Dorsolateral prefrontal cortex (tissue), 122 donors: ENCODE measurements at places on chromosomes 7 and 10. TPM values are rescaled to one million over a fixed set of nuclear protein-coding genes. Genes with fewer than 3 reads are reported as not detected.

Gene MALRD1
- total RNA-seq: 2.6 TPM

Gene NPC1L1
- total RNA-seq: not detected

Gene WNT8B
- total RNA-seq: 0.46 TPM

Gene FKBP6
- not detected for total RNA-seq
